ENCODE measurements at places on chromosomes 5 and 9. TPM values are rescaled to one million over a fixed set of nuclear protein-coding genes. Genes with fewer than 3 reads are reported as not detected.

CDH18 gene
- 0.58 TPM for total RNA-seq

FRMD3 gene
- total RNA-seq, result 1.8 TPM

GABRA6 gene
- total RNA-seq, result not detected

IQGAP2 gene
- 37.7 TPM for total RNA-seq

SPATA31C1 gene
- not detected for total RNA-seq

SLC25A46 gene
- total RNA-seq, result 33.5 TPM

ABCA1 gene
- total RNA-seq, result 32.4 TPM

COL15A1 gene
- 3.2 TPM for total RNA-seq

SPATA31A3 gene
- total RNA-seq, result not detected

CDX1 gene
- total RNA-seq, result not detected

FABP6 gene
- total RNA-seq, result 0.50 TPM

TICAM2 gene
- total RNA-seq, result 0.03 TPM

WDR38 gene
- not detected for total RNA-seq

OBP2B gene
- total RNA-seq, result not detected

HOMER1 gene
- 41.6 TPM for total RNA-seq

OR13D1 gene
- total RNA-seq, result not detected

ANKRD20A1 gene
- total RNA-seq, result not detected

CCL21 gene
- total RNA-seq, result not detected

RLN2 gene
- 5.0 TPM for total RNA-seq

CENPH gene
- total RNA-seq, result 160 TPM

PLEKHG4B gene
- 28.8 TPM for total RNA-seq

CDKN2B-AS1 gene
- not detected for total RNA-seq

BTNL9 gene
- 0.24 TPM for total RNA-seq

CNTFR gene
- 37.2 TPM for total RNA-seq

TOR4A gene
- 2.8 TPM for total RNA-seq

LMX1B gene
- 0.19 TPM for total RNA-seq

LCN2 gene
- not detected for total RNA-seq

NUDT2 gene
- total RNA-seq, result 23.4 TPM

NUTM2F gene
- 0.22 TPM for total RNA-seq

TAF1L gene
- not detected for total RNA-seq

ANKRD31 gene
- 0.74 TPM for total RNA-seq

C7 gene
- not detected for total RNA-seq

TSSK1B gene
- not detected for total RNA-seq

PCDHAC2 gene
- total RNA-seq, result 1.9 TPM

TMEM171 gene
- not detected for total RNA-seq

ADAMTS12 gene
- 16.7 TPM for total RNA-seq

SLC4A9 gene
- not detected for total RNA-seq

BNC2 gene
- total RNA-seq, result 1.2 TPM

GMCL2 gene
- total RNA-seq, result not detected

DAB2 gene
- total RNA-seq, result 9.9 TPM

YTHDC2 gene
- 18.5 TPM for total RNA-seq

EQTN gene
- total RNA-seq, result 3.4 TPM

ESM1 gene
- total RNA-seq, result not detected

ZNF879 gene
- total RNA-seq, result 10.6 TPM

SOX30 gene
- 0.17 TPM for total RNA-seq

TTLL11 gene
- 0.75 TPM for total RNA-seq

SHOC1 gene
- not detected for total RNA-seq

CYLC2 gene
- not detected for total RNA-seq
